IMR-90 (cell line): ENCODE measurements at places on chromosomes 2 and 18. TPM values are rescaled to one million over a fixed set of nuclear protein-coding genes. Genes with fewer than 3 reads are reported as not detected.

DNA sequence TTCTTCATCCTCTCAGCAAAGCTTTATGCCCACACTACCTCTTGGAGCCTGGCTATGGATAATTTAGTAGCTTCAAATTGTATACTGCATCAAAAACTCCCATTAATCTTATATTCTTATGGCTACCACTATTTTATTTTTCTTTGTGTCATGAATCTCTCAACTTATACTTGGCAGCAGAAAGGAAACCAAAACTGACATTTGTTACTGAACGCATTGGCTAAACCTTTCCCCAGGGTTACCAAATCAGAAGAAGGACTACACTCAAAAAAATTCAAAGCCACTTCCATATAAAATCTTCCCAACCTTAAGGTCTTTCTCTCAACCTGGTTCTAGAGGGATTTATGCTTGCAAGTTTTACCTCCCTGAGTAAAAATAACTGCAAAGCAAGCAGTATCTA, 97.0 kb upstream of the REG3G start:
- DNase-seq: no peak

- no peak for DNase-seq
Observed at GRCh38 chr2:127185093-127185492, 35.0 kb downstream of the CYP27C1 start.

DNA sequence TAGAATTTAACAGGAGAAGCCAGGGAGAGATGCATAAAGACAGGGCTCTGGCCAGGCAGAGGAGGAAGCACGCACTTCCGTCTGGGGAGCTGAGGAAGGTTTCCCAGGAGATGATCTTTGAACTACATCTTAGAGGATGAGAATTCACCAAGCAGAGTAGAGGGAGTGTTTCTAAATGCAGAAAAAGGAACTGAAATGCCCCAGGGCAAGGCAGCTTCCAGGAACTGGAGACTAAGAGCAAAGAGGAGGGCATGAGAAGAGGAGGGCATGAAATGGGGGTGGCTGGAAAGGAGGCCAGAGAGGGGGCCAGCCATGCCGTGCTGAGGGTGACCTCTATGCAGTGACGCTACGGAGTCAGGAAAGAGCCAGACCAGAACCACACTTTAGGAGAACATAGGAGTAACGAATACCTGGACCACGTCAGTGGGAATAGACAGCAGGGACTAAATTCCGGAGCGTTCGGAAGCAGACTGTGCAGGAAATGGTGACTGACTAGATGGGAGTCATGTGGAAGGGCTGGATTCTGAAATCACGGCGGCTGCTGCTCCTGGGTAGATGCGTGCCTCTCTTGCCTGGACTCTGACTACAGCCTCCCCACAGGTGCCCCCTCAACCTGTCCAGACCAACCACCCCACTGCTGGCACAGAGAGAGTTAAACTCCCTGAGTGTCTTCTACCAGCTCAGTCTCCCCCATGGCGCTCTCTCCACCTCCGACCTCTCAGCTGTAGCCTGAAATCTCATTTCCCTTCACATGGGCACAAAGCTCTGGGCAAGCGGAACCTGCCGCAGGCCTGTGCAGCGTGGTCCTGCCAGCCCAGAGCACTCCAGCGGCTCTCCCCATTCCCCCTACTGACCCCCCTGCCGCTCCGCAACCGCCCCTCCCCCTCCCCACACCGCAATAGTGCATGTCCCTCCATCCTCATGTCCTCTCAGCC, 87.0 kb upstream of the RTN4 start:
- no peak for DNase-seq

GRCh38 chr2:239904496-239904895, 120.6 kb downstream of the NDUFA10 start:
- no peak for DNase-seq

DNA sequence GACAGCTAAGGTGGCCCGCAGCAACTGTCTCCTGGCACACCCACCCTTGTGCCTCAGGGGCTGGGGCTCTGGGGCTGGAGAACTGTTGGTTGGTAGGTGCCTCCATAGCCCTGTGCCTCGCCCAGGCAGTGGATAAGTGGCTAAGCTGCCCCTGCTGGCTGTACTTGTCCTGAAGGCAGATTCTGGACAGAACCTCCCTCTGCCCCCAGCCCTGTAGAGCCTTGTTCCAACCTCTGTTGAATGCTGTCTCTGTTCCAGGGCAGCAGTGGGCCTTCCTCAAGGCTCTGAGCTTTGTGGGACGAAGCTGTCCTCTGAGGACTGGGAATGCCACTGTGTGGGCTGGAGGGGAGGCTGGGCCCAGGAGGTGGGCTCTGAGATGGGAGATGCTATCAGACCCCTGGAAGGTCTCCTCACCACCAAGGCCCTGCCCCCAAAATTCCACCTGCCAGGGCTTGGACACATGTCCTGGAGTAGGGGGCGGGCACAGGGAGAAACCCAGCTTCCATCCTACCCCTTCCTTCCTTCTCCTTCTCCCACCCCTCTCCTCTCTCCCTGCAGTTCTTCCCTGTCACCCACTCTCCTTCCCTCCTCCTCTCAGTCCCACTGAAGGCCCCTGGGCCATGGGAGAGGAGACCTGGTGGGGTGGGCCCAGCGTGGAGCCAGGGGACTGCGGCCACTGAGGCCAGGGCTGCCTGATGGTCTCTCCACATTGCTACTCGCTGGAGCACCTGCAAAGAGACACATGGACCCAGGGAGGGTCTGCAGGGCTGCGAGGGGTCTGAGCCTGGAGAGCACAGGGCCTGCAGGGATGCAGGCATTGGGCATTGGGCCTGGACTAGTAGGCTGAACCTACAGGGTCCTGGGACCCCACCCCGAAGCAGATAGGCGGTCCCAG, 1.7 kb upstream of the PDCD1 start:
- no peak for DNase-seq

Gene OTX1
- polyA plus RNA-seq: 0.03 TPM in 1 of 2 replicates, not detected in the other

Gene GCG
- not detected in 2 replicates for polyA plus RNA-seq

Gene CNDP1
- polyA plus RNA-seq: not detected in 2 replicates
